Left ventricle myocardium inferior (tissue), 1 donor: ENCODE measurements at places on chromosomes 12 and 14. TPM values are rescaled to one million over a fixed set of nuclear protein-coding genes. Genes with fewer than 3 reads are reported as not detected.

- H3K4me3 ChIP-seq: no peak overlapping the region
- peaks cover 6% of the 10 kb centered on the region for H3K4me1 ChIP-seq
- no peak for DNase-seq
- no peaks in the 10 kb centered on the region for H3K27me3 ChIP-seq
Observed at GRCh38 chr12:69833696-69834095, 8.7 kb downstream of the MYRFL start.

- no peak for DNase-seq
- no peak overlapping the region for H3K27ac ChIP-seq
- H3K27me3 ChIP-seq: no peaks in the 10 kb centered on the region
- H3K4me1 ChIP-seq: no peaks in the 10 kb centered on the region
Observed at GRCh38 chr12:94353130-94353529, 106.5 kb downstream of the CEP83 start.

- H3K27ac ChIP-seq: no peak overlapping the region
- peaks cover 100% of the 10 kb centered on the region for H3K27me3 ChIP-seq
- H3K4me1 ChIP-seq: peaks cover 24% of the 10 kb centered on the region
- no peaks in the 10 kb centered on the region for H3K36me3 ChIP-seq
Observed at GRCh38 chr14:56807386-56808109, 2.7 kb downstream of the OTX2 start.

GRCh38 chr14:54690887-54691286, 124.0 kb downstream of the SAMD4A start:
- H3K27ac ChIP-seq: peak overlapping the region; percentile 94
- no peak overlapping the region for H3K4me3 ChIP-seq
- H3K4me1 ChIP-seq: peaks cover 96% of the 10 kb centered on the region
- H3K36me3 ChIP-seq: no peaks in the 10 kb centered on the region

GRCh38 chr14:99512110-99512449, 30.9 kb downstream of the CCNK start:
- H3K4me3 ChIP-seq: no peak overlapping the region
- H3K27ac ChIP-seq: peak overlapping the region; percentile 61
- peaks cover 72% of the 10 kb centered on the region for H3K36me3 ChIP-seq
- no peak for DNase-seq
- peaks cover 19% of the 10 kb centered on the region for H3K4me1 ChIP-seq

GRCh38 chr14:96852823-96853422, 55.7 kb downstream of the VRK1 start:
- no peak for DNase-seq
- H3K36me3 ChIP-seq: peaks cover 3% of the 10 kb centered on the region
- H3K27ac ChIP-seq: no peak overlapping the region
- H3K4me1 ChIP-seq: no peaks in the 10 kb centered on the region

DNA sequence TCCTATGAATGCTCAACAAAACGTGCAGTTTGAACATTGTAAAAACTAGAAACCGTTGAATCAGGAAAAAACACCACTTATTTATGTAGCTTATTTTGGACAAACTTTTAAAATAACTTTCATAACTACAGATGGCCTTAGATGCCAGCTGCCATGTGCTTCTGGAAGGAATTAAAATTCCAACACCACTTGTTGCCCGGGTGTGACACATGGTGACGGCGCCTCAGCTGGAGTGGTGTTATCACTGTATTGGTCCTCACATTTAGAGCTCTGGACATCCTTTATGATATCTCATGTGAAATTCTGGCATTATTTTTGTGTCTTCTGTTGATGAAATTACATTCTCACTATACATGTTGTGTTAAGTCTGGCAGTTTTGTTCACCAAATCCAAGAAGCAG, 211.0 kb downstream of the IPO8 start:
- H3K27ac ChIP-seq: no peak overlapping the region
- H3K36me3 ChIP-seq: no peaks in the 10 kb centered on the region
- H3K4me3 ChIP-seq: no peak overlapping the region

- no peaks in the 10 kb centered on the region for H3K4me1 ChIP-seq
- H3K36me3 ChIP-seq: no peaks in the 10 kb centered on the region
- no peaks in the 10 kb centered on the region for H3K27me3 ChIP-seq
- no peak for DNase-seq
Observed at GRCh38 chr12:78683031-78683430, 181.5 kb upstream of the SYT1 start.

- no peak for DNase-seq
- no peaks in the 10 kb centered on the region for H3K4me1 ChIP-seq
- H3K4me3 ChIP-seq: no peak overlapping the region
- H3K36me3 ChIP-seq: no peaks in the 10 kb centered on the region
Observed at GRCh38 chr14:59175404-59175803, 13.1 kb upstream of the DAAM1 start.

- H3K4me3 ChIP-seq: no peak overlapping the region
- H3K27me3 ChIP-seq: no peaks in the 10 kb centered on the region
- no peak for DNase-seq
- peaks cover 42% of the 10 kb centered on the region for H3K4me1 ChIP-seq
Observed at GRCh38 chr14:32620303-32620702, 291.2 kb downstream of the AKAP6 start.

GRCh38 chr14:22551605-22551997, 37.4 kb downstream of the DAD1 start:
- no peaks in the 10 kb centered on the region for H3K27me3 ChIP-seq
- H3K27ac ChIP-seq: no peak overlapping the region
- no peak overlapping the region for H3K4me3 ChIP-seq

DNA sequence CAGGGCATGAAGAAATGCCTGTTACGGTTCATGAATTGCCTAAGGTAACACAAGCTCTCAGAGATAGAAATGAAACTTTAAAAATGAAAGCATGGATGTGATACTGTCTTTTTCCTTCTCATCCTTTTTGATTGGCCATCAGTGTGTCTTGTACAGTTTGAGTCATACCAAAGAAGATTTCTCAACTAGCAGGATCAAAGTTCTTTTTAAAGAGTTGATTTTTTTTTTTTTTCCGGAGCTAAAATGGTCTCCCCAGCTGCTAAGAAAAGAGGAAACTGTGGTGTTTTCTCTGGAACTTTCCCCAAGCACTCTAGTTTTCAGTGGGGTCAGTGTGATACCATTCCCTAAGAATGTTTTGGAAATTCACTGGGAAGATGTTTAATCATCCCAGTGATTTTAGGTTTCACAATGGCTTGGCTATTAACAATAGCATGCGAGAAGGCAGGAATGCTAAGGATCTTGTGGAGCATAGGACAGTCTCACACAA, 105.0 kb downstream of the ETNK1 start:
- H3K36me3 ChIP-seq: no peaks in the 10 kb centered on the region
- no peak overlapping the region for H3K4me3 ChIP-seq
- H3K27ac ChIP-seq: peak overlapping the region; percentile 21
- no peak for DNase-seq
- peaks cover 8% of the 10 kb centered on the region for H3K4me1 ChIP-seq
- H3K27me3 ChIP-seq: no peaks in the 10 kb centered on the region

DNA sequence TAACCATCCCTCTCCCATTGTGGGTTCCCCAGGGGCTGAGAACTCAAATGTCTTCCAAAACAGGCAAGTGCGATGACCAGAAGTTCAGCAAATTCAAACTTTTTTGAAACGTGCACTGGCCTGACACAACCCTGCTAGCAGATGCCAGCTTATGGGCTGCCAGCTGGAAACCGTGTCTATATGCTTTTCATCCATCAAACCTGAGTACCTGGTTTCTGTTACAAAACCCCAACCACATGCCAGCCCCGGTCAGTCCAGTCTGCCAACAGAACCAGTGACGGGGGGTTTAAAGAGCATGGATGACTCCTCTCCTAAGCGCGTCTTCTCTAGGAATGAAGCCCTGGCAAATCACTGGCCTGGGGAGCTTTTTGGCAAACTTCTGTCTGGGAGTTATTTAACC, 189.7 kb downstream of the TTC7B start:
- peaks cover 64% of the 10 kb centered on the region for H3K4me1 ChIP-seq
- H3K36me3 ChIP-seq: no peaks in the 10 kb centered on the region
- peak overlapping the region; percentile 63 for H3K27ac ChIP-seq
- H3K27me3 ChIP-seq: no peaks in the 10 kb centered on the region

DNA sequence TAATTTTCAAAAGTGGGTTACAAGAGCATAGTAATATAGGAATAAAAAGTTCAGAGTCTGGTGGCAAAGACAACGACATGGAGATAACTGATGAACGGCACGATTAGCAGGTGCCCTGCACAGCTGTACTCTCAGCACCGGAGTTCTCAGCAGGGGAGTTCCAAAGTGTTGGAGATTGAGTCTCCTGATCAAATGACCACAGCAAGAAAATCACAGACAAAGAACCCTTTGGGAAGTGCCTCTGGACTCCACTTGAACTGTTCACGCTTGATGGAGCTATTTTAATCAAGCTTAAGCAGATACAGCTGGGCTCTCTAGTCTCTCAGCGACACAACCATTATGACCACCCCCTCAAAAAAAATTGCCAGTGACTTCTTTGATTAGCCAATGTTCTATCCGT, 153.1 kb downstream of the ALG10B start:
- H3K27ac ChIP-seq: no peak overlapping the region
- H3K4me3 ChIP-seq: no peak overlapping the region
- H3K4me1 ChIP-seq: no peaks in the 10 kb centered on the region
- H3K36me3 ChIP-seq: no peaks in the 10 kb centered on the region
- no peak for DNase-seq

GRCh38 chr12:26153421-26154154, 28.8 kb upstream of the BHLHE41 start:
- peak overlapping the region; percentile 61 for H3K27ac ChIP-seq
- H3K4me1 ChIP-seq: peaks cover 36% of the 10 kb centered on the region
- H3K27me3 ChIP-seq: no peaks in the 10 kb centered on the region

GRCh38 chr12:102602521-102602920, 122.2 kb upstream of the IGF1 start:
- no peak overlapping the region for H3K27ac ChIP-seq
- no peak overlapping the region for H3K4me3 ChIP-seq
- no peaks in the 10 kb centered on the region for H3K36me3 ChIP-seq
- H3K4me1 ChIP-seq: no peaks in the 10 kb centered on the region
- no peak for DNase-seq
- H3K27me3 ChIP-seq: no peaks in the 10 kb centered on the region

DNA sequence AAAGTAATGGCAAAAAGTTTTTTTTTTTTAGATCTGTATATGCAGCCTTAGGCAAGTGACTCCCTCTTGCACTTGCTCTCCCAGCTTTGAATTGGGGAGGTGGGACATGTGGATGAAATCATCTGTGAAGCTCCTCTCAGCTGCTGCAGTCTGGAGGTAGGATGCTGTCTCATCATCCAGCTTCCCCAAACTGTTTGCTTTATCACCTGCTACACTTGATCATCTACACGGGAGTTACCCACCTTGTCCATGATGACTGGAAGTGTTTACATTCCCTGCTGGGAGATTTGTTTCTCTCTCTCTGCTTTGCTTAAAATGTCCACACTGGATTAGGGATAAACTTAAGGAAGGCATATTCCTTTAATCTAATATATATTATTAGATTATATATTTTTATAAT, 8.5 kb upstream of the FGF23 start:
- peaks cover 10% of the 10 kb centered on the region for H3K27me3 ChIP-seq
- H3K4me1 ChIP-seq: peaks cover 9% of the 10 kb centered on the region
- no peak overlapping the region for H3K4me3 ChIP-seq

DNA sequence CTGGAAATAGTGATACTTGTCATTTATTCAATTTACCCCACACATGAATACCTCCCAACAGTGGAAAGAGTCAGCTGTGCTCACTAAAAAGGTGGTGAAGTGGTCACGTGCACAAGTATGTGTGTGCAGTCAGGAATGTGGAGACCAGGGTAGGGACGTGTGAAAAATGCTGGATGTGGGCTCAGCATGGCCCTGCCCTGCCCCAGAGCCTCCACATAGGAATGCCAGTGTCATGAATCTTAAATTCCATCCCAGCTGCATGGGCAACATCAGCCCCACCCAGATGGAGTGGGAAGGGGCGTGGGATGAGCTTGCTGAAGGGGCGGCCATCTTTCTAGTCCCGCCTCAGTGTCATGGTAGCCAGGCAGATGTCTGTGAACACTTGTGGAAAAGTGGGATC, 87.7 kb downstream of the C12orf75 start:
- H3K4me3 ChIP-seq: no peak overlapping the region
- H3K27me3 ChIP-seq: no peaks in the 10 kb centered on the region
- H3K4me1 ChIP-seq: peaks cover 5% of the 10 kb centered on the region
- no peak for DNase-seq

GRCh38 chr14:68934066-68934465, 45.0 kb downstream of the ACTN1 start:
- peaks cover 79% of the 10 kb centered on the region for H3K4me1 ChIP-seq
- DNase-seq: no peak
- no peaks in the 10 kb centered on the region for H3K36me3 ChIP-seq
- no peak overlapping the region for H3K4me3 ChIP-seq
- no peak overlapping the region for H3K27ac ChIP-seq

DNA sequence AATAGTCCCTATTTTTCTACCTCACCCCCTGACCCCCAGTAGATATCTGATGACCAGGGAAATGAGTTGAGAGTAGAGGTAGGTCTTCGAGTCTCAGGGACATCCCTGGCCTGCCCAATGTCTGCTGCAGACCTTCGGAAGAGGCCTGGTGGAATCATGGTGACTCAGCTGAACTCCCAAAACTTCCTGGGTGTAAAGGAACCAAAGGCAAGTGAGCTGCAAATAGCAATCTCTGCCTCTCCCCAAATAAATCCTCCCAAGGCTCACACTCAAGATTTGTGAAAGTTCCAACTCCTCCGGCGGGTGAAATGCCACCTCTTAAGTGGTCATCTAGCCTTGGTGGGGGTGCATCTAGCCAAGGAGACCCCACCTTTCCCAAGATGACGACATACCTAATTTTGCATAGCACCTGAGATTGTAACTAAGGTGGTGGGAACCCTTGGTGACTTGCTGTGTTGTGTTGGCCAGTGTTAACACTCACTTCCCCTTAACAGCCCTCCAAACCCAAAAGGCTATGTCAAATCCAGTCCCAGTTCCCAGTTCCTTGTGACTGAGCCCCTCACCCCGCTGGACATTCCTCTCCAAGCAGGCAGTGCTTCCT, 6.3 kb downstream of the ZFP36L1 start:
- H3K4me1 ChIP-seq: peaks cover 70% of the 10 kb centered on the region
- H3K4me3 ChIP-seq: peak overlapping the region; percentile 96
- DNase-seq: no peak
- H3K36me3 ChIP-seq: peaks cover 40% of the 10 kb centered on the region
- H3K27ac ChIP-seq: peak overlapping the region; percentile 100

- no peak overlapping the region for H3K4me3 ChIP-seq
- no peak overlapping the region for H3K27ac ChIP-seq
- H3K27me3 ChIP-seq: no peaks in the 10 kb centered on the region
- no peak for DNase-seq
Observed at GRCh38 chr12:63163541-63163940, 12.5 kb upstream of the AVPR1A start.

The PPFIA2 gene
- total RNA-seq: 0.82 TPM

The TIGAR gene
- 13.6 TPM for total RNA-seq

The GPR84 gene
- not detected for total RNA-seq

The PARPBP gene
- 0.33 TPM for total RNA-seq

The KRT78 gene
- total RNA-seq: not detected

The KRT6C gene
- not detected for total RNA-seq
